ENCODE measurements at places on chromosomes 16 and 17.

- no peak for DNase-seq
Observed at GRCh38 chr17:68089881-68090280, 54.3 kb downstream of the KPNA2 start.

DNA sequence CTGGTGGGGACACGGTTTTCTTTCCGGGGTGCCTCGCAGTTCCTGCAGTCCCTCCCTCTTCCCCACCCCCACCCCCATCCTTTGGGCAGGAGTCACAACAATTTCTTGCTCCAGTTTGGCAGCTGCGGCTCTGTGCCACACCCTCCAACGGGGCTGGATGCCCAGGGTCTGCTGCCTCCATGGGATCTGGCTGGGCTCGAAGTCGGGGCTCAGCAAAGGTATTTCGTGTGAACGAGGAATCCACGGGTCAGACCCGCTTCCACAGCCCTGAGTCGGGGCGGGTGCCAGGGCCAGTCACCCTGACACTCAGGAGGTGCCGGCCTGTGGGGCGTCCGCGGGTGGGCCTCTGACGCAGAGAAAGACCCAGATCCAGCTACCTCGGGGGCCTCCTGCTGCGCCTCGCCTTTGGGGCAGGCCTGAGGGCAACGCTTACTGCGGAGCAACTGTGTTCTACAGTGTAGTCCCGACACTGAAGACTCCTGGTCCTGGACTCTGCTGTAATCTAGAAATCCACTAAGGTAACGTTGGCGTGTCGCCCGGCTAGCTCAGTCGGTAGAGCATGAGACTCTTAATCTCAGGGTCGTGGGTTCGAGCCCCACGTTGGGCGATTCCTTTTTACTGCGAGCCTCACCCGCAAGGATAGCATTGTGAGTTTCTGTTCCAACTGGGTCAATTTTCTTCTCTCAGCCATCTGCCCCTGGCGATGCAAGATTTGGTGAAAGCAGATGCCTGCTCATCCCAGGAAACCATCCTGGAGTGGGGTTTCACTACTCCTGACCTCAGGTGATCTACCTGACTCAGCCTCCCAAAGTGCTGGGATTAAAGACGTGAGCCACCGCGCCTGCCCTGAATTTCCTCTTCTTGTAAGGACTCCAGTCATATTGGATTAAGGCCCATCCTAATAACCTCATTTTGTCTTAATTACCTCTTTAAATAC lies 12.6 kb upstream of the OR1F1 start:
- DNase-seq: peak; percentile 85

DNA sequence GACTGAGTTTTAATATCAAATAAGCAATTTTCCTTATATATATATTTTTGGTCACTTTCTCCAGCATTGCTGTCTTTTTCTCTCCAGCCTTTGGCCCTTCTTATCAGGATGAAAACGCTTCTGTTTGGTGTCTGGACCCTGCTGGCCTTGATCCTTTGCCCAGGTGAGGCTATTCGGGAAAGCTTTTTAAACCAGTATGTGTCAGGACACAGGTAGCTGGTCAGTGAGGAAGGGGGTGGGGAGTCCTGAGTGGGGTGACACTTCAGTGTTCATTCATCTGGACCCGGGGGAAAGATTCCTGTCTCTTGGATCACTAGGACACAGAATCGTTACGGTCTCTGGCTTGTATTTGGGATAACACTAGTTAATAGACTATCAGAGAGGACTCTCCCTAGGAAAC lies 12.2 kb upstream of the SMARCD2 start:
- DNase-seq: no peak

DNA sequence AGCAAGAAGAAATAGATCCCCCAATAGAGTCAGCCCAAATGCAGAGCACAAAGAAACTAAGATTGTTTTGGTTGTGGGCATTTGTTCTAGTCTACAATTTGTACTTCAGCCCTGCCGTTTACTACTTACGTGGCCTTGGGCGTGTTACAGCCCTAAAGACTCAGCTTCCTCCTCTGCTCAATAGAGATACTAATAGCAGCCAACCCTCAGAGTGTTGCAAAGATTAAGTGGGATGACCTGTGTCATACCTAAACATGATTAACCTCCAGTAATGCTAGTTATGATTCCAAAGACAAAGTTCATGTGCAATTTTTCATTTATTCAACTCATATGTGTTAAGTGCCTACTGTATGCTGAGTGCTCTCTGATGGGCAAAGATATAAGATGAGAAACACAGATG lies 43.1 kb downstream of the MAF start:
- DNase-seq: no peak
